ENCODE measurements at places on chromosomes 2 and 18. TPM values are rescaled to one million over a fixed set of nuclear protein-coding genes. Genes with fewer than 3 reads are reported as not detected.

CERKL gene
- total RNA-seq: not detected

BCL2 gene
- total RNA-seq: 95.9 TPM

PLCL1 gene
- 0.78 TPM for total RNA-seq

GRCh38 chr2:218782528-218782844, 539 bp downstream of the CYP27A1 start:
- H3K27me3 ChIP-seq: peaks cover 66% of the 10 kb centered on the region
- no peak overlapping the region for H3K27ac ChIP-seq
- DNase-seq: no peak
- no peak overlapping the region for H3K4me3 ChIP-seq
- H3K36me3 ChIP-seq: peaks cover 2% of the 10 kb centered on the region
- H3K4me1 ChIP-seq: peaks cover 6% of the 10 kb centered on the region

- peaks cover 58% of the 10 kb centered on the region for H3K4me1 ChIP-seq
- peak overlapping the region; percentile 40 for H3K27ac ChIP-seq
- DNase-seq: no peak
- H3K4me3 ChIP-seq: no peak overlapping the region
- peaks cover 83% of the 10 kb centered on the region for H3K36me3 ChIP-seq
Measured at GRCh38 chr2:233839447-233839820, 14.9 kb downstream of the HJURP start.

- DNase-seq: no peak
- no peak overlapping the region for H3K27ac ChIP-seq
- H3K4me1 ChIP-seq: peaks cover 44% of the 10 kb centered on the region
Measured at GRCh38 chr2:101571951-101572350, 97.0 kb upstream of the RFX8 start.

GRCh38 chr2:7888876-7889275, 793.0 kb upstream of the ID2 start:
- no peaks in the 10 kb centered on the region for H3K4me1 ChIP-seq
- no peak overlapping the region for H3K4me3 ChIP-seq
- H3K27ac ChIP-seq: no peak overlapping the region
- peaks cover 2% of the 10 kb centered on the region for H3K27me3 ChIP-seq
- no peaks in the 10 kb centered on the region for H3K36me3 ChIP-seq

All from activated T-helper 1 cell treated with anti-CD3 and anti-CD28 coated beads, Interleukin-12 subunit alpha, Interleukin-12 subunit beta, Interleukin-2, Interleukin-4 antibody, amounts not matched to agents 30 ng/mL and 10 ng/mL and 1 ng/mL, durations not matched to agents 14 hours and 24 hours and 36 hours (primary cell).